Activated T-helper 17 cell treated with anti-CD3 and anti-CD28 coated beads, Interleukin-2, amount 50 U/mL, for 72 hours (primary cell): ENCODE measurements at places on chromosomes 3 and 15. TPM values are rescaled to one million over a fixed set of nuclear protein-coding genes. Genes with fewer than 3 reads are reported as not detected.

DNA sequence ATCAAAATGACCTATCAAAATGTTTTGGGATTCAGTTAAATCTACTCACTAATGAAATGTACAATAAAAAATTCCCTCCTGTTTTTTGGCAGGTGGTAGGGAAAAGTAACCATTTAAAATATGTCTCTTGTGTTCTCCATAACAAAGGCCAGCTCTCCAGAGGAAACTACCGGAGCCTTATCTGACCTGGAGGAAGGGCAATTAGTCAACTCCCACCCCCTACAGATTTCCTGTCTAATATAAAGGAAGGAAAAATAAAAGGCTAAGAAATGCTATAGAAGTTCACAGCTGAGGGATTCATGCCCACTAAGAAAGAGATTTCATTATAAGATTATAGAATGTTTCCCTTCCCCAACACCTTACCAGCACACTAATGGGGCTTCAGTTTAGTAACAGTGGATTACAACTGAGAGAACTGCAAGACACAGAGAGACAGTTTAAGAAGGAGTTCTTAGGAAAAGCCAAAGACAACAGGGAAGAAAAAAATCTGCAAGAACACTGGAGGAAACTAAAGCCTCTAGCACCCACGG lies 376.5 kb upstream of the KCNMB2 start:
- ATAC-seq = no peak

GRCh38 chr3:178486903-178487302 lies 49.3 kb upstream of the KCNMB2 start:
- no peak for ATAC-seq

DNA sequence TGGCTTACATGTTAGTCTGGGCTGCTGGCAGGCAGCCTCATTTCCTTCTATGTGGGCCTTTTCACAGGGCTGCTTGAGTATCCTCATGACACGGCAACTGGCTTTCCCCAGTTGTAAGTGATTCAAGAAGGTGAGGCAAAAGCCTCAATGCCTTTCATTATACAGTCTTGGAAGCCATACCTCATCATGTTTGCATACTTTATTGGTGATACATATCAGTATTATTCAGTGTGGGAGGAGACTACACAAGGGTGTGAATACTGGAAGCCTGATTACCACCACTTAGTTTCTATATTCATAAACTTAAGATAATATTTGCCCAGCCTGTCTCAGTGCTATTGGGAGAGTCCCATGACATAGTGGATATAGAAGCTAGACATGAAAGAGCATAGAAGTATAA lies 346.8 kb downstream of the SOX2 start:
- ATAC-seq = no peak

Gene GOLGA8J
- not detected for total RNA-seq

DNA sequence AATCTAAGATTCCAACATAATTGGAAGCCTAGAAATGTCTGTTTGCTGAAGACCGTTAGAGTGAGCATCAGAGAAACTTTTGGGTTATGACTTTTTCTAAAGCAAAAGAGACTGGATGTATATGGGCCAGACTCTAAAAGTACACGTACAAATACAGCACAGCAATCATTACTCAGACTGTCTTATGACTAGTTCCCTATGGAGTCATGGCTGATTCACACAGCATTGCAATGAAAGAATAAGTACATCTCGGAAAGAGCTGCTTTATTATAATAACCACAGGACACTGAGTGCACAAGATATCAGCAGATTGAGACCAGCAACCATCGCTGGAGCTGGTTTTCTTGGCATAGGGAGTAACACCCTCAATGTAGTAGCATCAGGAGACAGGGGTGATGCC lies 618.6 kb downstream of the NLGN1 start:
- ATAC-seq = no peak

Gene EAF2
- 33.0 TPM for total RNA-seq

DNA sequence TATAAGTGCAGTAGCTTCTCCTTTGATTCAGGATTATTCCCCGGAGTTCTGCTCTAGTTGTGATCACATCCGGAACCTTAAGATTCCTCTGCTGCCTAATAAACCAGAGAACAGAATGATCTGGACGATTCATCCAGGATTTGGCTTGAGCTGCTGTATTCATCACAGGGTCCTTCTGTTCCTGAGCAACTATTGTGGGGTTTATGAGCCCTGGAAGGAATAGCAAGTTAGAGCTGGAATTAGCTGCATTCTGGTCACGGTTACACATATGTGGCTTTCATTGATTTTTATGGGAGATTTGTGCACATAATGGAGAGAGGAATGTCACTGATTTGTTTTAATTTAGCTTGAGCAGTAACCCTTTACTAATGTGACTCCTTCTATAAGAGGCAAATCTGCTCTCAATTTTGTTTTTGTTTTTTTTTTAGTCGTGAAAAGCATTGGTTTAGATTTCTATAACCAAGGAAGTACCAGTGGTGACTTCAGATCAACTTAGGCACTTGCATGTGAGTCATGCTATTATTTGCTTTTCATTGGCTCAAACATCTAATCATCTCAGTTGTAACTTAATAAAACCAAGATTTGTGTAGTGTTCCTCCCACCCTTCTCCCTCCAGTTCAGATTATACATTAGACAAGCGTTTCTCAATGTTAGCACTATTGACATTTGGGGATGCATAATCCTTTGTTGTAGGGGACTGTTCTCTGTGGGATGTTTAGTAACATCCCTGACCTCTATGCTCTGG lies 148.5 kb downstream of the OTOL1 start:
- no peak for ATAC-seq

GRCh38 chr3:166123088-166123487 lies 285.9 kb upstream of the BCHE start:
- no peak for ATAC-seq

Gene MKRN2OS
- total RNA-seq = not detected

Gene ECE2
- total RNA-seq = not detected
